ENCODE measurements at places on chromosomes 13 and 19.

DNA sequence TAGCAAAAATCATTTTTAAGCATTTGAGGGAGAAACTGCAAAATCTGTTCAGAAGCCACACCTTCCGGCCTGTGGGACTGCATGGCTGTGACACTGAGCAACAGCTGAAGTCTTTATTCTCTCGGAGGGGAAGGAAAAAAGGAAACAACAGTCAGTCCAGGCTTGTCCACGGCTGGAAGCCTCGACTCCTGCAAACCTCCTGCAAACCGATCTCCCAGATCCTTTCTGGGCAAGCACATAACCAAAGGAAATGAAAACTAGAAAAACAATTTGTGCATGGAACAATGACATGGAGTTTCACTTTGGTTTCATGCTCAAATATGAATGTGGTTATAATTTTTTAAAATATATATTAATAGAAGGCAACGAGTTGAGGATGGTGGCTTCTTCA lies 1.0 kb downstream of the COL4A1 start:
- DNase-seq = no peak

DNA sequence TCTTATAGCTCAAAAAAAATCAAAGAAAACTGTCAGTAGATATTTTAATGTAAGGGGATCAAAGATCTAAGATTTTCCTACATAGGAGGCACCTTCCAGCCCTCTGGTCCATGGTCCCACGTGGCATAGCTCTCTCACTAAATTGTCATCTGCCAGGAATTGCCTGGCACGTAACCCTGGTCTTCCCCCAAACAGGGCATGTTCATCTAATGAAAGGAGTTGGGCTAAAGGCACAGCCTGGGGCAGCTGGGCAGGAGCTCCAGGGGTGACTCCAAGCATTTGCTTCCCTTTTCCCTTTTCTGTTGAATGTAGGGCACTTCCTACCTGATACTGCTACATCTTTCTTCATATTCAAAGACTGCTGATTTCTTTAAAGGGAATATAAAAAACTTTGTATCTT lies 148.7 kb downstream of the COL4A1 start:
- DNase-seq = no peak

DNA sequence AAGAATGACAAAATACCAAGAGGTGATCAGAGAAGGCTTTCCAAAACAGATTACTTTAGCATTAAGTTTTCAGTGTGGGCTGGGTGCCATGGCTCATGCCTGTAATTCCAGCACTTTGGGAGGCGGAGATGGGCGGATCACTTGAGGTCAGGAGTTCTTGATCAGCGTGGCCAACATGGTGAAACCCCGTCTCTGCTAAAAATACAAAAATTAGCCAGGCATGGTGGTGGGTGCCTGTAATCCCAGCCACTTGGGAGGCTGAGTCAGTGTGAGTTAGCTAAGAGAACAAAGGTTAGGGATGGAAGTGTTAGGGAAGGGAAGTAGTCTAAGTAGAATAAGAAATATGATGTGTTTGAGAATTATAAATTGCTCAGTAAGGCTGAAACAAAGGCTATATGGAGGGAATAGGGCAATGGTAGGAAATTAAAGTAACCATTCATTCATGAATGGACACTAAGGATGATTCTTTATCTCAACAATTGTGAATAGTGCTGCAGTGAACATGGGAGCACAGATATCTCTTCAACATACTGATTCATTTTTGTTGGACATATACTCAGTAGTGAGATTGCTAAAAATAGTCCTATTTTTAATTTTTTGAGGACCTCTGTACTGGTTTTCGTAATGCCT lies 3.9 kb upstream of the RCBTB2 start:
- DNase-seq = no peak

DNA sequence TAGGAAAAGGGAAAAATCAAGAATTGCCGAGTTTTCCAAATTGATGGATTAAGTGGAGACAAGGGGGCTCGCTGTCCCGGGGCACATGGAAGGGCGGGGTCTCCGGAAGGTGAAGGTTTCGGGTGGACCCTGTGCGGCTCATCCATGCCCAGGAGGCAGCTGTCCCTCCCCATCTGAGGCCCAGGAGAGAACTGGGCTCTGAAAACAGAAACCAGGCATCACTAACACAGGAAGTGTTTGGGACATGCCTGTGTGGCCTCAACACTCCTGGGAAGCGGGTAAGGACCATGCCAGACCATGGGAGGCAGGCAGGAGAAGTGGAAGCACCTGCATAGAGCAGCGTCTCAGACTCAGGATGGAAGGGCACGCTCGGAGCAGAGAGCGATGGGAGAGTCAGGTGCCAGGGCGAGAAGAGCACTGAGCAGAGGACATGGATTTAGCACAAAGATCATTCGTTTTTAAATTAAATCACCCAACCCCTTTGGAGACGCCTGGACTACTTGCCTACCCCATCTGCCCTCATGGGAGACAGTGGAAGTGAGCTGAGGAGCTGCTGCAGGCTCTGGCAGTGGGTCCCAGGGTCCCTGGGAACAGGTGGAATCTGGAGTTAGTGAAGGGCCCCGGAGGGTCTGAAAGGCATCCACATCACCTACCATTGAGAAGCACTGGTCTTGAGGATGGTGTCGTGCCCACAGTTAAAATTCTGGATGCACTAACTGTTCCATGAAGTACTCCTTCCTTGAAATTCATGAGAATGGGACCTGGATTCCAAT lies 183.2 kb upstream of the SOX1 start:
- no peak for DNase-seq

DNA sequence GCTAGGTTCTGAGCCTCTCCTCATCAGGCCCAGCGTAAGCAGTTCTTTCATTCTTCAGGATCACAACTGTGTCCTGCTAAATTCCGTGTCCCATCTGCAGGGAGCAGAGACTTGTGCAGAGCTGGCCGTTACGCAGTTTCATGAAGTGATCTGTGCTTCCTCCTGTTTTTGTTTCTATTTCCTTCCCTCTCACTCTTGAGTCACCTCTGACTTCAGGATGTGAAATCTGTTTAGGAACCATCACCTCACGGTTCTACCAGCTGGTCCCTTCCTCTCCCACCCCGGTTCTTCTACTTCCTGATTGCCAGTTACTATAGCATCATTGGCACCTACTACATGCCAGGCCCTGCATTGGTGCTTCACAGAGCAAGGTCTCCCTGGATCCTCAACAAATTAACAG lies 8.5 kb downstream of the MAU2 start:
- DNase-seq = no peak

DNA sequence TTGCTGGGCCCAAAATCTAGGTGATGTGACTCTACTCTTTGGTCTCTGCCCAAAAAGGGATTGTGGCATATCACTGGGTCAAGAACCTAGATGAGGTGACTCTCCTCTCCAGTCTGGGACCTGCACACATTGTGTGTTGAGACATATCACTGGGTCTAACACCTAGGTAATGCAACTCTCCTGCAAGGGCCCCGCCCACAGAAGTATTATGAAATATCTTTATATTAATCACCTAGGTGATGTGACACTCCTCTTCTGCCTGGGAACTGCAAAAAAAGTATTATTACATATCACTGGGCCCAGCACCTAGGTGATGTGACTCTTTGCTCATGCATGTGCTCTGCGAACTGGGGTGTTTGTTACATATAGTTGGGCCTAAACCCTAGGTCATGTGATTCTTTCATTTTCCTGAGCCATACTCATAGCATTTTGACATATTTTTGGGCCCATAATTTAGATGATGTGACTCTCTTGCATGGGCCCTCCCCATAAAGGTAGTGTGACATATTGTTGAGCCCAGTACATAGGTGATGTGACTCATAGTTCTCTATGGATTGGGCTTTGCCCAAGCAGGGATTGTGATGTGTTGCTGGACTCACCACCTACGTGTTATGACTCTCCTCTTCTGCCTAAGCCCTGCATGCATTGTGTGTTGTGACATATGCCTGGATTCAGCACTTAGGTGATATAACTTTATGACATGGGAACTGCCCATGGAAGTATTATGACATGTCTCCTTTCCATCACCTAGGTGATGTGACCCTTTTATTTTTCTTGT lies 11.2 kb upstream of the ZNF681 start:
- no peak for DNase-seq
